ENCODE measurements at places on chromosomes 1 and 21. TPM values are rescaled to one million over a fixed set of nuclear protein-coding genes. Genes with fewer than 3 reads are reported as not detected.

KIF14 gene
- 2.2 TPM for total RNA-seq

CFAP74 gene
- total RNA-seq, result not detected

ATP13A2 gene
- 42.6 TPM for total RNA-seq

GRCh38 chr1:236167154-236167553 is 24.8 kb downstream of the GPR137B start:
- no peak for DNase-seq
- H3K36me3 ChIP-seq, result peaks cover 6% of the 10 kb centered on the region
- H3K4me1 ChIP-seq, result peaks cover 4% of the 10 kb centered on the region
- no peaks in the 10 kb centered on the region for H3K27me3 ChIP-seq
